Thymus (tissue), 14 donors: ENCODE measurements at places on chromosomes 2 and 18. TPM values are rescaled to one million over a fixed set of nuclear protein-coding genes. Genes with fewer than 3 reads are reported as not detected.

Gene MCM6
- 52.4 TPM for total RNA-seq

Gene CCDC88A
- total RNA-seq, result 40.8 TPM

Gene COLEC12
- total RNA-seq, result 5.6 TPM

Gene ABI2
- 15.2 TPM for total RNA-seq

- no peak for DNase-seq
- H3K36me3 ChIP-seq, result no peaks in the 10 kb centered on the region
- H3K4me1 ChIP-seq, result peaks cover 61% of the 10 kb centered on the region
- peak overlapping the region; percentile 25 for H3K27ac ChIP-seq
These were observed 48.2 kb upstream of the HS6ST1 start for GRCh38 chr2:128366713-128367511.

DNA sequence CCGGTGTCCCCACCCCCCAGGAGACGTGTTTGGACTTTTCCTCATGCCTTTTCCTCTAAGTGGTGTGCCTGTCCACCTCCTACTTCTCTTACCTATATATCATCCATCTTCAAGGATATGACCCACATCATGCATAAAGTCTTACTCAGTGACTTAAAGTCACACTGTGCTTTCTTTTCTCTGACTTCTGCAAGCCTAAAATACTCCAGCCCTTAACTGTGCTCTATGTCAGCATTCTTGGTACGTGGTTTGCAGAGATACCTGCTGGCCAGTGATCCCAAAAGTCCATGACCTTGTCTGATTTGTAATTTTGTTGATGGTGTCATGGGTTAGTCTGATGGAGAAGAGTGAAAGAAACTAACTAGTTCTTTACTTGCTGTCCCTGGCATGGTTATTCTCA is 393.6 kb upstream of the NRP2 start:
- H3K36me3 ChIP-seq, result no peaks in the 10 kb centered on the region
- no peak overlapping the region for H3K4me3 ChIP-seq
- DNase-seq, result no peak

DNA sequence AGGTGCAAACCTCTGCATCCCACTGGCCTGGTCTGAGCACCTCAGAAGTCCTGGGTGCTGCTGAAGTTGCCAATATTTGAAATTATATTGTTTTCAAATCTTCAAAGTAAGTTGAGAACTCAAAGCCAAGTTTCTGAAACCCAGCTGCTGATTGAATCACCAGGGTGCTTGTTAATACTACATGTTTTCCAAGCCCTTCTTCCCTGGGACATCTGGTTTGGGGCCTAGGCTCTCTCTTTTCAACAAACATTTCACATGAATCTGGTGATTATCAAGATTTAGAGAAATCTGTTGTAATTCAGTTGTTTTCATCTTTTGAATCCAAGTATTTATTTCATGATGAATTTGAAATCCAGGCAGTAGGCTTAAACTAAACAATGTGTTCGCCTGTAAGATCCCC is 24.4 kb downstream of the MLPH start:
- H3K4me3 ChIP-seq, result no peak overlapping the region
- no peak for DNase-seq
- H3K36me3 ChIP-seq, result no peaks in the 10 kb centered on the region

- DNase-seq, result no peak
- H3K36me3 ChIP-seq, result no peaks in the 10 kb centered on the region
- H3K4me1 ChIP-seq, result no peaks in the 10 kb centered on the region
- H3K4me3 ChIP-seq, result no peak overlapping the region
- no peak overlapping the region for H3K27ac ChIP-seq
These were observed 71.3 kb downstream of the CTIF start for GRCh38 chr18:48609820-48610815.

GRCh38 chr2:96951125-96951654 is 35.2 kb downstream of the FAM178B start:
- H3K4me1 ChIP-seq, result no peaks in the 10 kb centered on the region
- no peaks in the 10 kb centered on the region for H3K36me3 ChIP-seq
- H3K27me3 ChIP-seq, result peaks cover 61% of the 10 kb centered on the region
- peak; percentile 50 for DNase-seq
- H3K4me3 ChIP-seq, result no peak overlapping the region

- peaks cover 4% of the 10 kb centered on the region for H3K4me1 ChIP-seq
- H3K4me3 ChIP-seq, result no peak overlapping the region
- no peak for DNase-seq
- no peak overlapping the region for H3K27ac ChIP-seq
- H3K27me3 ChIP-seq, result no peaks in the 10 kb centered on the region
These were observed 156.3 kb upstream of the SLC1A4 start for GRCh38 chr2:64832936-64833335.

- no peaks in the 10 kb centered on the region for H3K4me1 ChIP-seq
- H3K4me3 ChIP-seq, result no peak overlapping the region
- H3K27me3 ChIP-seq, result no peaks in the 10 kb centered on the region
- no peaks in the 10 kb centered on the region for H3K36me3 ChIP-seq
- H3K27ac ChIP-seq, result no peak overlapping the region
These were observed 973.1 kb downstream of the TMEM182 start for GRCh38 chr2:103734911-103735310.
